ENCODE measurements at places on chromosomes 3 and 15.

GRCh38 chr15:85099195-85099803 is 117.6 kb downstream of the PDE8A start:
- DNase-seq, result no peak

GRCh38 chr3:104816716-104817115 is 550.0 kb upstream of the ALCAM start:
- DNase-seq, result no peak

DNA sequence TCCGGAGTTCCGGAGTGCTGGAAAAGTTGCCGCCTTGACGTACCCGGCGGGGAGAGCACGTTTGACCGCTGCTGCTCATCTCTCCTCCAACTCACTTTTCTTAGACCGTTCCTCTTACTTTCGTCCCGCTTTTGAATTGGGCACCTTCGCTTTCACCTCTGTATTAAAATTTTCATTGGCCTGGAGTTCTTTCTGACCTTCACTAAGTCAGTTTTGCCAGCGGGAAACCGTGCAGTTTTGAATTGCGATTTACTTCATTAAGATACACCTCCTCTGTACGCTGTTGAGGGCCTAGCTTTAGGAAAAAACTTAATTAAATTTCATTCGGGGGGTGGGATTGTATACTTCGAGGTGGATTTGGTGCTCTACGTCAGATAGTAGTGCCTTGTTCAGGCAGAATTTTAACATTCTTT is 1.3 kb downstream of the GMPS start:
- DNase-seq, result peak; percentile 12

GRCh38 chr3:177464392-177465256 is 267.3 kb upstream of the TBL1XR1 start:
- no peak for DNase-seq

- DNase-seq, result peak; percentile 48
Measured at GRCh38 chr15:93141371-93141794, 52.4 kb upstream of the RGMA start.

DNA sequence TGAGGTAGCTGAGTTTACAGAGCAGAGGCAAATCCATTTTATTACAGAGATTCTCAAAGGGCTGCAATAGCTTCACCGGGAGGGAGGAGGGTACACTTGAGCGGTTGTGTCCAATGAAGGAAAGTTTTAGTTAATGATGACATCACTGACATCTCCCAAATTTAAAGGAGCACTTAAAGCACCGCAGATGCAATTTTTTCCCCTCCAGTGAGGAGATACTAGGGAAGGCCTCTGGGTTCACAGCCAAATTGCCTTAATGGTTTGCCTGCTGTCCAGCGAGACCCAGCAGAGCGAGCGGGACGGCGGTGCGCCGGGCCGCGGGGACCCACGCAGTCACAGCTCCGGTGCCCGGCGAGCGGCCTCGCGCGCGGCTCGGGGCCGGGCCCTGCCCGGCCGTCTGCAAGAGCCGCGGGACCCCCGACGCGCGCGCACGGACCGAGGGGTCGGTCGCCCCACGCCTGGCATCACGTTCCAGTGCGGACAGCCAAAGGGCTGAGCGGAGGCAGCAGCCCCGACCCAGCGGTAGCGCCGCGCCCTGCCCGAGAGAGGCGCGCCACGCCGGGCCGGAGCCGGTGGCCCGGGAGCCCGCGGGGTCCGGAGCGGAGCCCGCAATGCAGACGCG is 160.5 kb upstream of the CHRNA7 start:
- DNase-seq, result no peak

GRCh38 chr3:113226491-113226890 is 15.1 kb downstream of the BOC start:
- no peak for DNase-seq

DNA sequence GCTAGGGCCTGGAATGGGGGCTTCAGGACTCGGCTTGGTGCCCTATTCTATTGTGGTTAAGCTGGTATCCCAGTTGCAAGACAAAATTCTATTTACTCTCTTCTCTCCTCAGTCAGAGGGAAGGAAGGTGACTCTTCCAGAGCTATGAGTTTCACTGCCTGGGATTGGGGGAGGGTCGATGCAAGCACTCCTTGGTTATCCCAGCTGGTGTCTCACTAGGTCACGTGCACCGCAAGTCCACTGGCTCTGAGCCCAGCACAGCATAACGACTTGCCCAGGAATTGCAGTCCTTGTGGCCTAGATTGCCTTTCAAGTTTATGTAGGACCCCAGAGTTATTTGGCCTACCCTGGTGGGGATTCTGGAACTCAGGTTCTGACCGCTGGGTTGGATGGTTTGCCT is 958.8 kb downstream of the IGSF11 start:
- no peak for DNase-seq

DNA sequence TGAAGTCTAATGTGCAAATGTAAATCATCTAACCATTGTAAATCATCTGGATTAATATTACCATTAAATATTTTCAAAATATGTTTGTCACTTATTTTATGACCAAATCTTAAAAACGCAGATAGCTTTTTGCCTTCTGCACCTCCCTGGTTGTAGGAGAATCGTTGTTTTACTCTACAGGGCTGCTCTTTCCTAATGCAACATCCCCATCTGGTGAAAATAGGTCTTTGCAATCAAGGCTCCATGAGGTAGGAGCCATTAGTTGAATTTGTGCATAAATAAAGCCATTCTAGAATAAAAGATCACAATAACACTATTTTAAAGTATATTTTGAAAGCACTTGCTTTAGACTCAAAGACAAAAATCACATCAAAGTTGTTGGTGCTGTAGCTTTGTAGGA is 535.6 kb upstream of the AGTR1 start:
- DNase-seq, result no peak

- DNase-seq, result no peak
Measured at GRCh38 chr3:112092496-112093179, 6.4 kb downstream of the C3orf52 start.

DNA sequence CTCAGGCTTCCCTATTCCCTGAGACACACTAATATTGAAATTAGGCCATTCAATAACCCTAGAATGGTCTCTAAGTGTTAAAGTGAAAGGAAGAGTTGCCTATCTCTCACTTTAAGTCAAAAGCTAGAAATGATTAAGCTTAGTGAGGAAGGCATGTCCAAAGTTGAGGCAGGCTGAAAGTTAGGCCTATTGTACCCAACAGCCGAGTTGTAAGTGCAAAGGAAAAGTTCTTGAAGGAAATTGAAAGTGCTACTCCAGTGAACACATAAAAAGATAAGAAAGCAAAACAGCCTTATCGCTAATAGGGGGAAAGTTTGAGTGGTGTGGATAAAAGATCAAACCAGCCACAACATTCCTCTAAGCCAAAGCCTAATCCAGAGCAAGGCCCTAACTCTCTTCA is 117.9 kb upstream of the SPATA12 start:
- DNase-seq, result no peak

- no peak for DNase-seq
Measured at GRCh38 chr3:25427563-25427941, 511 bp upstream of the RARB start.

- DNase-seq, result no peak
Measured at GRCh38 chr15:75100679-75101078, 77.3 kb downstream of the PPCDC start.

DNA sequence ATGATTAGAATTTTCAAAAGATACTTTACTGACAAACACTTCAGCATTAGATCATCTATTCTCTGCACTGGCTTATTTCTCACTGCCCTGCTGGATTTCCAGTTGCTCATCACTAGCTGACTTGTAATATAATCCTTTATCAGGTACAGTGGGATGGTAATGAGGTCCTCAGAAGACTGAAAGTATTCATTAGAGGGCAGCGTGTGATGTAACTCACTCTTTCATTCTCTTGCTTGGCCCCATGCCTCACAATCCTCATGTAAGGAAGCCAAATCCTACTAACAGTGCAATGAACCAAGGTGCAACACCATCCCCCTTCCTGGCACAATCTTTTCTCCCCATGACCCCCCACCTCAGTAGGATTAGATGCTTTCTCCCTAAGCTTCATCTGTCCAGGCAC is 289.9 kb downstream of the CTNNB1 start:
- DNase-seq, result no peak

DNA sequence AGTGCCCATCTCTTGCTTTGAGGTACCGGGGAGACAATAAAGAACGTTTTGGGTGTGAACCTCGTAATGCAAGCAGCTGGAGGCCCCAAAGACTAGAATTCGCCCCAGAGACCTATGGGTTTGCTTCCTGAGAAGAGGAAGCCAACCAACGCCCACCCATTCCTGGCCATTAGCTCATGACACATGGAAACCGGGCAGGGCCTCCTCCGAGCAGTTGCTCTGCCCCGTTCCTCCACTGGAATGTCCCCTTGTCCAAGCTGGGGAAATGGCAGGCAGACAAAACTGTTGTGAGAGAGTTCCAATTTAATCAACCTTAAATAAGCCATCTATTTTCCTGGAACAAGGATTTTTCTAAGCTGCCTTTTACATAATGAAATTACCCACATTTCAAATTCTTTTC is 250.9 kb upstream of the IGF1R start:
- no peak for DNase-seq

GRCh38 chr3:53939813-53940212 is 48.2 kb upstream of the SELENOK start:
- DNase-seq, result no peak

DNA sequence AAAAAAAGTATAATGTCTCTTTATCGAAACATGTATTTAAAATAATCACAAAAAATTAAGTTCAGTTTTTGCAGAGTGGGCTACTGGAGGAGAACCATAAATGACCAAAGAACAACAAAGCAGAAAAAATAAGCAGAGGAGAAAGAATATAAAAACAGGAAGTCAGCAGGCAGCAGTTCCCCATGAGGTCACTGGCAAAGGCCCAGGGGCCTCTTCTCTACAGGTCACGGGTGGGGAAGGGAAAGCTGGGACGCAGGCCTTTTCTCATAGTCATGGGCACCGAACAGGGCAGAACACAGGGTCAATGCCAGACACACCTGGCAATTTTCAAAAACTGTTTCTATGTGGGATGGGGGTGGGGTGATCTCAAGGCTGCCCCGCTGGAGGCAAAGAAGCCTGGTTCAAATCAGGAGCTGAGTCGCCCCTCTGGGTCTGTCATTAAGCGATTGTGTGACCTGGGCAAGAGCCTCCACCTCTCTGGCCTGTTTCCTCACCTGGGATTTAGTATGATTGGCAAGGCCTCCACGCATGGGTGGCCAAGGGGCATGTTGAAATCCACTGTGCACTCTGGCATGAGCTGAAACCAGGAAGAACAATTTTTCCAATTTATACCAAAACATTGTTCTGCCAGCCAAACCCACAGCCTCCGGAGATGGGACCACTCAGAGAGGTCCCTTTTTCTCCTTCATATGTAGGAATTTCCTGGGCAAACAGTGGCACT is 43.8 kb upstream of the UACA start:
- no peak for DNase-seq

- DNase-seq, result no peak
Measured at GRCh38 chr3:193981504-193981903, 154.4 kb upstream of the HES1 start.

DNA sequence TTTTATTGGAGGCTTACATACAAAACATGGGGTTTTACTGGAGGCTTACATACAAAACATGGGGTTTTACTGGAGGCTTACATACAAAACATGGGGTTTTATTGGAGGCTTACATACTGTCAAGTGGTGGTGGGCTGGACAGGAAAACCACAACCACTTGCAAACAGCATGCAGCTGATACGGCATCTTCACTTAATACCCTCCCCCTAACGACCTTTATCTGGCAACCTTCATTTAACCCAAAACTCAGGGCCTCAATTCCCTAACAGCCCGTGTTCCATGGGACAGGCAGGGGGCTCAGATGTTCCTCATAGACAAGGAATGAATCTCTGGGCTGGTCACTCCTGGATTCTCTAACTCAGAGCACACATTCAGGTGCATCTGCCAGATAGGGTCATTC is 137.1 kb downstream of the CD47 start:
- DNase-seq, result no peak

GRCh38 chr15:42741710-42742109 is 4.8 kb upstream of the CDAN1 start:
- no peak for DNase-seq

- no peak for DNase-seq
Measured at GRCh38 chr3:124999897-125000435, 55.8 kb downstream of the HEG1 start.

DNA sequence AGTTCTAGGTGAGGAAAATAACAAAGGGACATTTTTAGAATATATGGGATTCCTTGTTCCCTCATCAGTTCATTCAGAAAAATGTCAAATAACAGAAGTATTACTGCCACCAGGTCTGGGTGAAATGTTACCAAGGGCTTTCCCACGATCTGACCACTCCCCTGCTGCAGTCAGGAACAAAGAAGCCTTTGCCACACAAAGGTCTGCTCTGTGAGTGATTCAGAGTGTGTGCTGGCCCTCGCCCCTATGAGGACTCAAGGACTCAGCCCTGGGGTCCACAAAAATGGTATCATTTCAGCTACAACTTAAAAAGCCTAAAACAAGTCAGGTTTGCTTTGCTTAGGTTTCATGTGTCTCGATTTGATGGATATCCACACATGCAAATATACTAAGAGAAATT is 5.0 kb downstream of the MKRN3 start:
- no peak for DNase-seq

DNA sequence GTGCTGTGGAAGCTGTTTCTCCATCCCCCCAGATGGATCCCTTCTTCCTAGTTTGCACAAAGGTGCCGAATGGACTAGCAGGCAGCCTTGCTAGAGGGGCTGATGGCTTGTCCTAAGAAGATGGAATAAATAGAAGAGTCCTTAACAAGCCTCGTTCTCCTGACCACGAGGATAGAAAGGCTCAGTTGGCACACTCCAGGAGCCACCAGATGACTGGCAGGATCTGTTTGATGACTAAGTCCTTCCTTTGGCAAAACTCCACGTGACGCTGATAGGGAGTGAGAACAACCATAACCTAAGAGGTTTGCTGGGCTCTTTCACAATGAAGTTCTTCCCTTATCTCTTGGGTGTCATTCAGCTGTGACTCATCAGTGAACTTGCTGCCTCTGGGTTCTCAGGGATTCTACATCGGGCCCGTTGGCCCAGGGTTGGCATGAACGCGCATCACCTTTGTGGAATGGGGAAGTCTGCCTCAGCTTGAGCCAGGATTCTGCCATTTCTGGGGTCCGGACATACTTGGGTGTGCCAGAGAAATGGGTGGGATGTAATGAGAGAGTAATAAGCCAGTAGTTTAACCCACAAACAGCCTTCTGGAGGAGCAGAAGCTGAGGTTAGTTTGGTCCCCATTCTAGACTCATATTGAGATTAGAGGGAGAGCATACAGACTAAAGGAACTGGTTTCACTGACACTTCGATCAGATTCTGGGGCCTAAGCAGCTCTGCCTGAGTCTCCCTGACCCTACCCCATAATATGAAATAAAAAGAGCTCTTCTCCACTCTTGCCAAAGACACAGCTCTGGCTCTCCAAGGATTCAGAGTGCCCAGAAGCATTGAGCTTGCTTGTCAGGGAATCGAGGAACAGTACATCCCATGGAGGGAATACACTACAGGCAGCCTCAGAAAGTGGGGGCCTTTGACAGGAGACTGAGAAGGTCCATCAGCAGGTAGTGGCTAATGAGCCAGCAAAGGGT is 2.0 kb upstream of the MELTF start:
- peak; percentile 13 for DNase-seq

- no peak for DNase-seq
Measured at GRCh38 chr3:187079090-187080022, 59.9 kb downstream of the RPL39L start.

DNA sequence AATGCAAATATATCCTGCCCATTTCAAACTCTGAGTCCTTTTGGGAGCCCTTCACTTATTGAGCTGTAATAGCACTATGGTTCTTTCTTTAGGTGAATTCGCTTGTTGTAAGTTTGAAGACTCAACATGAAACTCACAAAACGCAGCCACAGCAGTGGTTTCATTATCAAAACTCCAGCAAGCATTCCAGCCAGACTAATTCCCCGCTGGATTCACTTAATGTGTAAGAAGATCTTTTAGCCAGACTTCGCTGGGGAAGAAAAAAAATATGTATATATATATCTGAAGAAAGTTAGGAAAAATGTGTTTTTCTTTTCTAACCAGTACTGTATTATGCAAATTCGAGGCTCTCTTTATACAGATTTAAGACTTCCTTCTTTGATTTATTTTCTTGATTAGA is 241.1 kb downstream of the WNT5A start:
- DNase-seq, result no peak
